Stomach (tissue), 19 donors: ENCODE measurements at places on chromosomes 13 and 19.

GRCh38 chr13:51241720-51242119 lies 19.5 kb downstream of the FAM124A start:
- DNase-seq: no peak

DNA sequence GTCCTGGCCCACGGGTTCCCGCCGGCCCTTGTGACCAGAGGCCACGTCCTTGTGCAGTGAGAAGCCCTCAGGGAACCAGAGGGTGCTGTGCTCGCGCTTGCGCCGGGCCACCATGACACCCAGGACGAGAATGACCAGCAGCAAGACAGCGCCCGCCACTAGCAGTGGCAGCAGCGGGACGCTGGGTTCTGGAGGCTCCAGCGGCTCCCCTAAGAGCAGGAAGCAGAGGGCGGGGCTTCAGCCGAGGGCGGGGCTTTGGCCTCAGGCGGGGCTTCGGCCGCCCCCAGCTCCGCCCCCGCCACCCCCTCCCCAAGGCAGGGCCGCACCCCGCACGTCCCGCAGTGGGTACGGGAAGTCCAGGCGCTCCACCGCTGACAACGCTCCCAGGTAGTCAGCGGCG lies 30.4 kb downstream of the NOTCH3 start:
- DNase-seq: no peak

- no peak for DNase-seq
Observed at GRCh38 chr13:113445791-113446487, 7.3 kb downstream of the ADPRHL1 start.

DNA sequence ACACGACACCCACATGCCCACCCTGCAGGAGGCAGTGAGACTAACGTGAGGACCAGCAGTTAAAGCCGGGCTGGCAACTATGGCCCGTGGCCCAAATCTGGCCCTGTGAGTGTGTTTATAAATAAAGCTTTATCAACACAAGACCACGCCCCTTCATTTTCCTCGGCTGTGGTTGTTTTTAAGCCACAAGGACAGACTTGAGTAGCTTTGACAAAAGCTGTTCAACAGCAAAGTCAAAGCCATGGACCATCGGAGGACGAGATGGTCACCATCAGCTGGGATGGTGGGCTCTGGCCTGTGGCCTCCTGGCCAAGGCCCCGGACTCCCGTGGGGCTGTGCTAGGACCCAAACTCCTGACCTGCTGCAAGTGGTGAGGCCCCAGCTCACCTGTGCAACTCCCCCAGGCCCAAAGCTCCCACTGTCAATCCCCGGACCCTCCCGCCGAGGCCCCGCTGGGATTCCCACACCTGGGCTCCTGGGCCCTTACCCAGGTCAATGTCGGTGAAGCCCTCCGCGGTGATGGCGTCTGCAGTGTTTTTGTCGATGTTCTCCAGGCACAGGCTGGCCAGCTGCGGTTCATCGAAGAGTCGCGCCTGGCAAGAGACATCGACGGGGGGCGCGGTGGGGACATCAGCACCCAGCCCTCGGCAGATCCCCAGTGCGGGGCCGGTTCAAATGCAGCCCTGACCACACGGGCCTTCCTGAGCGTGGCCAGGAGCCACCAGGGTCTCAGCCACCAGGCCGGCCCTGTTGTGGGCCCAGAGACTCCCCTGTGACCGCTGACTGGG lies 25.1 kb downstream of the BTBD2 start:
- no peak for DNase-seq
